NCI-H82 (cell line): ENCODE measurements at places on chromosomes 5 and 9.
A peak's percentile ranks its signal among the peaks of the same experiment; 100 is the strongest.

GRCh38 chr5:137833463-137833862 is 34.2 kb upstream of the MYOT start:
- DNase-seq, result peak; percentile 86

DNA sequence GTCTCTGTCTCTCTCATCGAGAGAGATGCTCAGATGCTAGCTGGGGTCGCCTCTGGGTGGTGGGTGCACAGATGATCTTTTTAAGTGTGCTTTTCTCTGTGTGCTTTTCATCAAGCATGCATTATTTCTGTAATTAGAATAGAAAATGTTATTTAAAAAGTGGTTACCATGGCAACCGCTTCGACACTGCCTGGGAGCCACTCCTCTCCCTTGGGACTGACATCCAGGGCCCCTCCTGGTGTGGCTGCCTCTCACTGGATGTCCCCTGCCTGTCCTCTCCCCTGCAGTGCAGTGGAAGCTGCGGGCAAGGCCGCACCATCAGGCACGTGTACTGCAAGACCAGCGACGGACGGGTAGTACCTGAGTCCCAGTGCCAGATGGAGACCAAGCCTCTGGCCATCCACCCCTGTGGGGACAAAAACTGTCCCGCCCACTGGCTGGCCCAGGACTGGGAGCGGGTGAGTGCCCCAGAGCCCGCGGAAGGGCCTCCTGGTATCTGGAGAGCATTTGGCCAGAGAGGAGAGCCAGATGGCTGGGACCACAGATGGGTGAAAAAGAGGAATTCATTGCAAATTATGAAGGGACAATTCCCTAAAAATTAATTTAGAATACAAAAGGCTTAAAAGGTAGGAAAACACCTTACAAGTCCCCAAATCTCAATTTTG is 34.7 kb downstream of the ADAMTSL2 start:
- no peak for DNase-seq

GRCh38 chr5:36653044-36653705 is 46.8 kb downstream of the SLC1A3 start:
- no peak for DNase-seq

GRCh38 chr9:131117762-131118145 is 7.6 kb upstream of the NUP214 start:
- DNase-seq, result no peak

DNA sequence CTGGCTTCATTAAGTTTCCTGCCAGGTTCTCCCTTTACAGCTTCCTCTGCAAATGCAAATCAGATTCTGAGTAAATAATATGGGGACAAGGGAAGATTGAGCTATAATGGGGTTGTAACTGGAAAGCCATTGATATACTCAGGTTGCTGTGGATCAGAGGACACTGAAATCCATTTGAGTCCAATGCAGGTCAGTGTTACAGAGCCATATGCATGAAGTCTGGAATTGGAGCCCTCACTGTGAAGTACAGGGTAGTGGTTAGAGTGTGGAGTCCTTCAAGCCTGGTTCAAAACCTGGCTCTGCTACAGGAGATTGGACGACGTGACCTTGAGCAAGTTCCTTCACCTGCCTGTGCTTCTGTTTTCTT is 48.7 kb downstream of the TIMD4 start:
- no peak for DNase-seq

DNA sequence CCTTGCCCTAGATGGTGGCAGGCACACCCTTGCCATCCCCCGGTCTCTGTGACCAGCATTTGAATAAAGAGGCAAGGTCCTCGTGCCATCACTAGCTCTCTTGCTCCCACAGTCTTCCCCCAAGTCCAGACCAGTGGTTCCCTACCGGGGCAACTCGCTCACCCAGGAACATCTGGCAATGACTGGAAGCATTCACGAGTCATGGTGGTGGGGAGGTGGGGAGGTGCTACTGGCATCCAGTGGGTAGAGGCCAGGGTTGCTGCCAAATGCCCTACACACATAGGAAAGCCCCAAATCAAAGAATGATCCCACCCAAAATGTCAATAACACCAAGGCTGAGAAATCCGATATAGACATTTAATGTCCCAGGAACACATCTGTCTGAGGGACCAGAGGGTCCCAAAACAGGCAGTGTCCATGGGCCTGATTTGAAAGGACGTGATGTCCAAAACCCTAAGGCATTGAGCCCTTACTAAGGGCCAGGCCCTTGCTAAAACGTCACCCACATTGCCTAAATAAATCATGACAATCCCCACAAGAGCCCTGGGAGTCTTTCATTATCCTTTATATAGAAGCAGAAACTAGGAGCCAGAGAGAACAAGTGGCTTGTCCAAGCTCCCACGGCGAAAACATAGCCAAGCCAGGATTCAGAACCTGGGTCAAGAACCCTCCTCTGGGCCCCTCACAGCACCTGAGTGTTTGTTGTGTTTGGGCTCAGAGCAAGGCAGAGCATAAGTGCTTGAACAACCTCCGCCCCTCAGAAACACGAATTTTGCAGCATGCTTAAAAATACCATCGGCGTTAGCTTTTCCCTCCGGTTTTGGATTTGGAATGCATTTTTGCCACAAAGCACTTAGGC is 119.3 kb upstream of the WWC1 start:
- DNase-seq, result no peak

- no peak for DNase-seq
These were observed 3.9 kb downstream of the FABP6 start for GRCh38 chr5:160233215-160233614.

GRCh38 chr9:129908906-129909305 is 73.6 kb downstream of the USP20 start:
- no peak for DNase-seq

GRCh38 chr5:120463006-120463680 is 957 bp upstream of the PRR16 start:
- DNase-seq, result peak; percentile 36

- DNase-seq, result no peak
These were observed 106.2 kb downstream of the SEMA5A start for GRCh38 chr5:9439531-9440292.

GRCh38 chr5:87115839-87116364 is 151.8 kb upstream of the RASA1 start:
- DNase-seq, result no peak

GRCh38 chr9:93397661-93398373 is 53.7 kb upstream of the FAM120A start:
- DNase-seq, result no peak

GRCh38 chr5:160679567-160680309 is 172.3 kb downstream of the ATP10B start:
- peak; percentile 37 for DNase-seq

DNA sequence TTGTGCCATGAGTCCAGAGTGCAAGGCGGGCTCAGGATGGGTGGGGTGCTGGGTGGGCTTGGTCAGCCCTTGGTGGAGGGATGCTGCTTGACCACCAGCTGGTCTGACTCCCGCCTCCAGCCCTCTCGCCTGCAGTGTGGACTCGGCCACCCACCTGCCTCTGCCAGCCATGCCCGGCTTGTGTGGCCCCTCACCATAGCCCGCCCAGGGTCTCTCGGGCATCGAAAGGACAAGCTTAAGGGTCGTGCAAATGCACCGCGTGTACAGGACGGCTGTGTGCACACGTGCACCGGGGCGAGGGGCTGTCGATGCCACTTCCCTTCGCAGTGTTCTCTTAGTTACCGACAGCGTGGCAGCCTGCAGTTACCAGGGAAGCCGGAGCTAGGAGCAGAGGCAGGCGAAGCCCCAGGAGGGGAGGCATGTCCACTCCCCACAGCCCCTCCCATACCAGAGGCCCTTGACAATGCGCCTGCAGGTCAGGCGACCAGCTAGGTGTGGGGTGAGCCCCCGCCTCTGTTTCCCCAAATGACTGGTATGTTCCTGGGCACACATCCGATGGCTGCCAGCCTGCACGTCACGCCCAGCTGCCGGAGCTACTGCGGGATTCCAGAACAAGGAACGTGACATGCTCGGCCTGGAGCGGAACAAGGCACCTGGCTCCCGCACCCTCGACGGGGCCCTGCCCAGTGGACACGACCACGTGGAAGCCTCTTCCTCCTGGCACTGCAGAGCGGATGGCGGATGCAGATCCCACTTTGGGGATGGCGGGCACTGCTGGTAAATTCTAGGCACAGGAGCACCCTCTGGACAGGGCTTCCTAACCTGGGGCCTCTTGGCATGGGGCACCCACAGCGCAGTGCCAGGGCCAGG is 7.8 kb downstream of the LCN9 start:
- no peak for DNase-seq

DNA sequence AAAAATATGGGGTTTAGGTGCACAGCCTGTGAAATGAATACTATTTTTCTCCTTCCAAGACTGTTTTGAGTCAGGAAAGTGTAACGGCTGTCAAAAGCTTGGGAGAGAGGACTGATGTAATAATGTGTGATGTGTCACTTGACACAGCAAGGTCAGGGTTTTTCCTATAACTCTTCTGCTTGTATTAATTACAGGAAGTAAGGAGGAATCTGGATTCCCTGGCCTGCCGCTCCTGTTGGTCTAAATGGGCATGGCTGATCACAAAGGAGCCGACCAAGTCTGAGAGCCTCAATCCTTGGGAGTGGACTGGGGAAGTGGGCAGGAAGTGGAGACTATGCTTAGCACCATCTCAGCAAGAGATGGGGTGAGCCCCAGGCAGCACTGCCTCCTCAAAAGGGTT is 16.7 kb upstream of the SLC28A3 start:
- no peak for DNase-seq

- peak; percentile 88 for DNase-seq
These were observed 79.0 kb upstream of the ZNF608 start for GRCh38 chr5:124825250-124825982.

DNA sequence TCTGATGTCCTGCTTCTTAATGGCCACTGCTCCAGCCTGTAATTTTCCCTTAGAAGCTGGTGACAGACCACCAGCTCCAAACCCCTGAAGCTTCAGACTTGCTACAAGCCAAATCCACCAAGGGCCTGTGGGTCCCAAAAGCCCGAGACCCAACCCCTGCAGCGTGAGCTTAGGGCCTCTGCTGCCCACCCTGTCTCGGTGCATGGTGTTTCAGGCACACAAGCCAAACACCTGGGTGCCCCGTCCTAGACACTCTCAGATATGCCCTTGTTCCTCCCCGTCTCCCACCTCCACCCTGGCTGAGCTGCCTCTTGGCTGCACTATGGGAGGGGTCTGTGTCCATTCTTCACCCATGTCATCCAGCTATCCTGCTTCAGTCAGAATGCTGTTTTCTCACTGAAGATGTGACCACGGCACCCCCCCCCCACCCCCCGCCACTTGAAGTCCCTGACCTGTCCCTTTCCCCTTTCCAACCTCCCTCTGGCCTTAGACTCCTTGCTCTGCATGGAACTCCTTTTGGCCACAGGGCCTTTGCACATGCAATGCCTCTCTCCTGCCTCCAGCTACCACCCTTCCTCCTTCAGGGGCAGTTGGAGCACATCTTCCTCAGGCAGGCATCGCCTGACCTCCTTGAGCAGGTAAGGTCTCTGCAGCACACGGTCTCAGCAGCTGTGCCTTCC is 55.8 kb downstream of the ZNF354C start:
- DNase-seq, result no peak

- no peak for DNase-seq
These were observed 26.9 kb downstream of the GOLM1 start for GRCh38 chr9:86072394-86072877.

- DNase-seq, result peak; percentile 91
These were observed 39.7 kb downstream of the PCDH1 start for GRCh38 chr5:141838326-141839014.

DNA sequence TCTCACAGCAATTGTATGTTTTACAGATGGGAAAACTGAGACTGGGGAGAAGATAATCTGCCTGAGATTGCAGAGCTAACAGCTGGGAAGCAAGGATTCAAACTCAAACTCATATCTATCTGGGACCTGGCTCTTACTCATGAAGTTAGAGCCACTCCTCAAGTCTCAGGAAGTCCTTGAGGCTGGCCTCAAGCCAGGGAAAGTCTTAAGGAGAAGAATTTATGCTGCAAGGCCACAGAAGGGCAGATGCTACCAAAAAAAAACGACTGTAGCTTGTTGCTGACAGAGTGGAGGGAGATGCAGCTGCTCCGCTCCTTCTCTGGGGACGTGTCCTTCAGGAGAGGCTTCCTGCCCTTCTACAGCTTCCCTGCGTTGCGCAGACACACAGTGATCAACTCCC is 39.8 kb downstream of the BARHL1 start:
- peak; percentile 5 for DNase-seq

DNA sequence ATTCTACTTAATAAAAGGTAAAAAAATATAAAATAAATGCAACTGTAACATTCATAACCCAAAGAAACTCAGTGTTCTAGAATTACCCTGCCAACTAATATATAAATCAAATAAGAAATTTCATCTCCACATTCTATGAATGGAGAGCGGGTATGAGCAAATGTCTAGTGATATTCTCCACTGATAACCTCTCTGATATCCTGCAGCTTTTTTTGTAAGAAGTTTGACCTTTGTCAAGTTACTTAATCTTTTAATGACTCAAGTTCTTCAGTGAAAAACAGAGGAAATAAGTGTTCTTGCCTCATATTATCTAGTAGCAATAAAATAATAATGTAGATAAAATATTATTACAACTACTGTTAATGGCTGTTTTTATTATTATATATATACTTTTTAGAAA is 1275.6 kb upstream of the CDH9 start:
- DNase-seq, result no peak

DNA sequence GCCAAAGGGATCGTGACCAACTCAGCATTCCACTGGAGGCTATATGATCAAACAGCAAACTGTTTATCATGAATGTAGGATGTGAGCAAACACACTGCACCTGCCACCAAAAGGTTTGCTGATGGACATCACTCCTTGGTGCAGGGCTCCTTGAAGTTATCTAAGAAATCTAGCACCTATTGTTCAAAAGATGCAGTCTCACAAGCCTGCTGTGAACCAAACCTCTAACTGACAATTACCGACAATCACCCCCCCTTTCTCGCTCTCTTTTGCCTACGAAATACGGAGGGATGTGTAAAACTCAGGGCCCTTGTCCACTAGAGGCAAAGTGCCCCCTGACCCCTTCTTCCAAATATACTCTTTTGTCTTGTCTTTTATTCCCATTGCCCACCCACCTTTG is 2.5 kb upstream of the CLTA start:
- no peak for DNase-seq

GRCh38 chr9:87850391-87850790 is 32.3 kb upstream of the SPATA31E1 start:
- no peak for DNase-seq

GRCh38 chr9:4113711-4114110 is 186.2 kb downstream of the GLIS3 start:
- no peak for DNase-seq

DNA sequence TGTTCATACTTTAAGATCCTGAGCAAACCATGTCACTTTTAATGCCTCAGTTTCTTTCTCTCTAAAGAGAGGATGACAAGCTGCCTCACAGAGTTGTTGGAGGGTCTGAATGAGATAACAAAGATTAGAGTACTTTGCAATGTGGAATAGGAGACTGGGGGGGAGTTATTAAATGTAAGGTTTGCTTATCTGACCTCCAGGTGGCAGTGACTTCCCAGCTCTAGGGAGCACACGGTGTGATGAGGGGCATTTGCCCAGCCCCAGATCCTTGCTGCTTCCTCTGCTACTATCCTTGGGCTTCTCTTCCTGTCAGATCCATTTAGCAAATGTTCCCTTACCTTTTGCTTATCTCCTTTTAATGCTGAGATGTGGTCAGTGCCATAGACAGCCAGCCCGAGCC is 30.7 kb downstream of the ENHO start:
- peak; percentile 53 for DNase-seq

GRCh38 chr5:5419291-5420210 is 2.9 kb upstream of the ICE1 start:
- DNase-seq, result peak; percentile 70
